Progenitor cell of endocrine pancreas (in vitro differentiated cells): ENCODE measurements at places on chromosomes 7 and 10.
A peak's percentile ranks its signal among the peaks of the same experiment; 100 is the strongest.

DNA sequence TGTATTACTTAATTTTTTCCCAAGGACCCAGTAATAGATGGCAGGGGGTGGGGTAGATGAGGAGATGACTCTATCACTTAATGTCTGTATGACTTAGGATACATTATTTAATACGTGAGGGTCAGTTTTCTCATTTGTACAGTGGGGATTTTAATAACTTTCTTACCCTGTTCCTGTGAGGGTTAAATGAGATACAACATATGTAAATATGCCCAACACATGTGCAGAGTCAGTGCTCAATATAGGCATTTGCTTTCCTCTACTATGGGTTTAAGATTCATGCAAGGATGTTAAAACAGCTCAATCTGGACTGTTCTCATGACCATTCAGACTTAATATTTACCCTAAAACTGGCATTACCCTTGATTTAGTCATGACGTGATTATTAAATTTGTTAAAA is 31.2 kb downstream of the ST7 start:
- no peak overlapping the region for H3K27ac ChIP-seq
- no peak for DNase-seq
- no peaks in the 10 kb centered on the region for H3K36me3 ChIP-seq
- no peaks in the 10 kb centered on the region for H3K27me3 ChIP-seq
- no peak overlapping the region for H3K4me3 ChIP-seq
- no peaks in the 10 kb centered on the region for H3K4me1 ChIP-seq

GRCh38 chr10:121981346-121981745 is 6.3 kb upstream of the NSMCE4A start:
- no peaks in the 10 kb centered on the region for H3K27me3 ChIP-seq
- no peak overlapping the region for H3K27ac ChIP-seq
- no peaks in the 10 kb centered on the region for H3K4me1 ChIP-seq
- H3K36me3 ChIP-seq, result peaks cover 3% of the 10 kb centered on the region
- H3K4me3 ChIP-seq, result no peak overlapping the region

- no peaks in the 10 kb centered on the region for H3K4me1 ChIP-seq
- no peak overlapping the region for H3K27ac ChIP-seq
- no peaks in the 10 kb centered on the region for H3K36me3 ChIP-seq
- DNase-seq, result no peak
Measured at GRCh38 chr10:117640406-117640805, 97.9 kb downstream of the EMX2 start.

GRCh38 chr7:107609811-107610261 is 29.8 kb downstream of the BCAP29 start:
- DNase-seq, result no peak
- peaks cover 7% of the 10 kb centered on the region for H3K36me3 ChIP-seq
- H3K4me3 ChIP-seq, result no peak overlapping the region
- H3K4me1 ChIP-seq, result peaks cover 1% of the 10 kb centered on the region

- no peak for DNase-seq
- H3K27ac ChIP-seq, result no peak overlapping the region
- peaks cover 3% of the 10 kb centered on the region for H3K27me3 ChIP-seq
- no peaks in the 10 kb centered on the region for H3K36me3 ChIP-seq
- H3K4me3 ChIP-seq, result no peak overlapping the region
Measured at GRCh38 chr10:88592906-88593305, 6.3 kb downstream of the LIPJ start.

DNA sequence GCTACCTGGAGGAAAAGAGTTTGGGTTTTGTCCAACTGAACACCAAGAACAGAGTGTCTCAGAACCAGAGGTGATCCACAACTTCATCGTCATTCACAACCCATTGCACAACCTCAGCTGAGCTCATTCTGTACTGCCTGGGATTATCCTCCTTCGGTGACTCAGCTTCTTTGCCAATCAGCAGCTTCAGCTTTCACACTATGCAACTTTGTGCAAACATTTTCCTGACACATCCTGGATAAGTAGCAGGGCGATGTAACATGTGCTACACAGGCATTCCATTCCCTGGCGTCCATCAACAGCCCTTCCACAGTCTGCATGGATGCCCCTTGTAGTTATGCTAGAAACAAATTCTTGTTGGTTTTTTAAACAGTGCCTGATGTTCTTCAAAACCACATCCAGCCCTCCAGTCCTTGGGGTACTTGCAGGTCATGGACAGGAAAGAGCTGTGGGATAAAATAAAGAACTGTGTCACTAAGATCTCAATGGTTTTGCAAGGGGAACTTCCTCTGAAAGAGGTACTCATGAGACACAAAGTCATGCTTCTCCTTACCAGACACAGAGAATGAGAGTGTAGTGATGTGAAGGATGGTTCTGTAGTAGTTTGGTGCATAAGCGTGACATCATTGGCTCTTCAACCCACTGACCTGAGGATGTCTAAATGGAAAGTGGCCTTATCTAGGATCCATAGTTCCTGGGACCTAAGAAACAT is 478.5 kb downstream of the KIF20B start:
- H3K27ac ChIP-seq, result no peak overlapping the region
- H3K4me3 ChIP-seq, result no peak overlapping the region
- H3K36me3 ChIP-seq, result no peaks in the 10 kb centered on the region
- H3K27me3 ChIP-seq, result no peaks in the 10 kb centered on the region
- H3K4me1 ChIP-seq, result no peaks in the 10 kb centered on the region
- DNase-seq, result no peak

DNA sequence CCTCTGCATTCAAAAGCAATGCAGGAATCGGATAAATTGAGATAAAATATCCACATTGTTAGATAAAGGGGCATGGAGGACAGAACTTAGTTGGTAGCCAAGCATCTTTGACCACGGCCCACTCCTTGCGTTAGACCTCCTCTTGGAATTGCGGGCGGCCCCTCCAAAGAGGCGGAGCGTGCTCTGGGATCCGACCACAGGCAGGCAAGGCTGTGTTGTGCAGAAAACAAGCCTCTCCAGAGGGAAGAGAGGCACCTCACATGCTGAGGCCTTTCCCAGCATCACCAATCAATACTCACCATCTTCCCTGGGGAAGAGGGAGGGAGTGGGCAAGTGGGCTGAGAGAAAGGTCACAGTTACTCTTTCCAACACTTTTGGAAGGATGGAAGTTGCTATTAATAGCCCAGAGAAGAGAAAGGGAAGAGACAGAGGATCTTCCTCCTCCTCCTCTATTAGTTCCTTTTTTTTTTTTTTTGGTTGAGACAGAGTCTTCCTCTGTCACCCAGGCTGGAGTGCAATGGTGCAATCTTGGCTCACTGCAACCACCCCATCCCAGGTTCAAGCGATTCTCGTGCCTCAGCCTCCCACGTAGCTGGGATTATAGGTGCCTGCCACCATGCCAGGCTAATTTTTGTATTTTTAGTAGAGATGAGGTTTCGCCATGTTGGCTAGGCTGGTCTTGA is 49.7 kb upstream of the NRF1 start:
- peaks cover 18% of the 10 kb centered on the region for H3K27me3 ChIP-seq
- no peak overlapping the region for H3K4me3 ChIP-seq
- DNase-seq, result peak; percentile 11
- peak overlapping the region; percentile 51 for H3K27ac ChIP-seq
- H3K4me1 ChIP-seq, result peaks cover 12% of the 10 kb centered on the region
